Tibial nerve (tissue), 4 donors: ENCODE measurements at places on chromosomes 2 and 18. TPM values are rescaled to one million over a fixed set of nuclear protein-coding genes. Genes with fewer than 3 reads are reported as not detected.

Gene CLEC4F
- total RNA-seq = not detected

Gene IFIH1
- 12.6 TPM for total RNA-seq

Gene EDAR
- not detected for total RNA-seq

Gene PELI1
- 25.1 TPM for total RNA-seq

Gene GALNT3
- 1.0 TPM for total RNA-seq

Gene ITGB6
- not detected for total RNA-seq

DNA sequence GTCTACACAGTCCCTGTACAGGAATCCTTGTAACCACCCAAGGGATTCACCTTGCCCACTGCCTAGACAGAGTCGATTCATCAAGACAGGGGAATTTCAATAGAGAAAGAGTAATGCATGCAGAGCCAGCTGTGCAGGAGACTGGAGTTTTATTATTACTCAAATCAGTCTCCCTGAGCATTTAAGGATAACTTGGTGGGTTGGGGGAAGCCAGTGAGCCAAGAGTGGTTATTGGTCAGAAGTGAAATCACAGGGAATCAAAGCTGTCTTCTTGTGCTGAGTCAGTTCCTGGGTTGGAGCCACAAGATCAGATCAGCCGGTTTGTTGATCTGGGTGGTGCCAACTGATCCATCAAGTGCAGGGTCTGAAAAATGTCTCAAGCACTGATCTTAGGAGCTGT, 17.8 kb upstream of the FAM98A start:
- no peak for DNase-seq

DNA sequence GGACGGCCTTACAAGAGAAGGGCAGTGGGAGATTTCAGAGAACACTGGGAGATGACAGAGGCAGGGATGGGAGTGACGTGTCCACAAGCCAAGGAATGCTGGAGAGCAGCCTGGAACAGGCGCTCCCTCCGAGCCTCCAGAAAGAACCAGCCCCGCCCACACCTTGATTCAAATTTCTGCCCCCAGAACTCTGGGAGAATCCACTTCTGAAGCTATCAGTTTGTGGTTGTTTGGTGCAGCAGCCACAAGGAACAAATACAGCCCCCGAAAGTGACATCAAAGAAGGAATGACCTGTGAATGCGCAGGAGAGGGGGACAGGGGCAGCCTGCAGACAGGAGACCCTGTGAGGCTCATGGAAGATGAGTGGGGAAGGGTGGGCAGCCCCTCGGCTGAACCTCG, 67.3 kb downstream of the TWIST2 start:
- DNase-seq = no peak

GRCh38 chr2:127072396-127072795, 34.6 kb downstream of the BIN1 start:
- no peak for DNase-seq

- no peak for DNase-seq
Observed at GRCh38 chr2:120916446-120916845, 180.8 kb downstream of the GLI2 start.

DNA sequence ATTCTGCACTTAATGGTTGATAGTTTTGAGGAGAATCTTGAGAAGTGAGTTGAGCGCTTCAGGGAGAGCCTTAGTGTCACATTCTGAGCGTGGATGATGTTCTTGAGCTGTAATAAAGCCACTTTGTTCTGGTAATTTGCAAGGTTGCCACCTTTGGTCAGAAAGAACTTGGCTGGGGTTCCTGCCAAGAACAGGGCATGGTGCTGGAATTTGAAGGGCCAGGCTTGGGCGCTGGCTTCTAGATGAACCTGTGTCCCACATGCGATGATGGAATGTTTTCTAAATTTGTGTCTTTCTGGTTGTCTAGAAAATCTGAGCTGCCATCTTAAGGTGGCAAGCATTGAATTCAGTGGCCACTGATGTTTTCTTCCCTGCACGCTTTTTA, 124.1 kb upstream of the EML6 start:
- DNase-seq = no peak

DNA sequence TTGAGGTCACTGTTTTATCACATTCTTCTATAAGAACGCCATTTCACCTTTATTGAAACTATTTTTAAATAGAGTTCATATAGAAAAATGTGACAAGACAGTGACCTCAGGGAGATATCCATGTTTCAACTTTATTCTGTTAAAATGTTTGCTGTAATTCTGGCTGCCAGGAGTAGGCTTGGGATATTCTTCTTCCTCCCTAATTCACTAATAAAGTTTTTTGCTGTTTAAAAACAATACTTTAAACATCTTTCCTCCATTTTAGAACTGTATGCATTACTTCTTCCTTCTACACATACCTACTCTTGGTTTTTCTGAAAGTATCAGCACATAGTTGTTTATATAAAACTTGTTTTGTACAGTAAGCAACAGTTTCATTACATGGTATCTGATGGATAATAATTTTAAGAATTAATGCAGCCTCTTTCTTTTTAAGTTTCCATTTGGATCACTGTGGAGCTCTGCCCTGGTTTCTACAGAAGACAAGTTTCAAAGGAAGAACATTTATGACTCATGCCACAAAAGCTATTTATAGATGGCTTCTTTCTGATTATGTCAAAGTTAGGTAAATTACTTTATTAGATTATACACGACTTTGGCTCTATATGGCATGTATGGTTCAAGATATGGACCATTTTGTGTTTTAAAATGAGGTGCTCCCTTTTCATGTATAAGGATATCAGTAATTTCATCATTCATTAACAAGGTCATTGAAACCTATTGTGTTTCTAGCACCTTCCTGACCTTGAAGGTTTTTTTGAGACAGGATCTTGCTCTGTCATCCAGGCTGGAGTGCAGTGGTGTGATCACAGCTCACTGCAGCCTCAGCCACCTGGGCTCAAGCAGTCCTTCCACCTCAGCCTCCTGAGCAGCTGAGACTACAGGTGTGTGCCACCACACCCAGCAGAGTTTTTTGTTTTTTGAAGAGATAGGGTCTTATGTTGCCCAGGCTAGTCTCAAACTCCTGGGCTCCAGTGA, 7.2 kb downstream of the CPSF3 start:
- no peak for DNase-seq

- no peak for DNase-seq
Observed at GRCh38 chr2:134167015-134167414, 86.9 kb upstream of the MGAT5 start.

GRCh38 chr2:181104512-181105115, 124.2 kb downstream of the UBE2E3 start:
- DNase-seq = peak; percentile 38

DNA sequence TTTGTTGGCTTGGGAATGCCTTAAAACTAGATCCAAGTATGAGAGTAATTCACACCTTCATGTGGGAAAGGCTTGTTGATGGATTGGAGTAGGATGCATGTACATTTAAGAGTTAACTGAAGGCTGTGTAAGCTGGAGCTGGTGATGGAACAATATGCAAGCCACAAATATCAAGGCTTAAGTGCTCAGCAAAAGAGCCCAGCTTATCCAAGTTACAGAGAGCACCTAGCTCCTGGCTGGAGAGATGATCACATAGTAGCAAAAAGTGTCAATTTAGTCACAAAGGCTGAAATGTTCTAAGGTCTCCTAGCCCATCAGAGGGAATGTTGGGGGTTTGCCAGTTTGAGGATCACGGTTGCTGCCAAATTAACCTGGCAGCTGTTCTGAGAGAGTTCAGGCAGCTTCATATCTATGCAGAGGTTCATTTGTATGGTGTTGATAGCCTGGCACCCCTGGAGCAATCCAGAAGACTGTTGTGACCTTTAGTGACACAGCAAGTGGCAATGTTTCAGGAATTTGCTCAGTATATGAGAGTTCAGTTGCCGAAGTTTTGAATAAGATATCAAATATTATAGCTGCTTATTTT, 228.2 kb downstream of the DOK6 start:
- no peak for DNase-seq

DNA sequence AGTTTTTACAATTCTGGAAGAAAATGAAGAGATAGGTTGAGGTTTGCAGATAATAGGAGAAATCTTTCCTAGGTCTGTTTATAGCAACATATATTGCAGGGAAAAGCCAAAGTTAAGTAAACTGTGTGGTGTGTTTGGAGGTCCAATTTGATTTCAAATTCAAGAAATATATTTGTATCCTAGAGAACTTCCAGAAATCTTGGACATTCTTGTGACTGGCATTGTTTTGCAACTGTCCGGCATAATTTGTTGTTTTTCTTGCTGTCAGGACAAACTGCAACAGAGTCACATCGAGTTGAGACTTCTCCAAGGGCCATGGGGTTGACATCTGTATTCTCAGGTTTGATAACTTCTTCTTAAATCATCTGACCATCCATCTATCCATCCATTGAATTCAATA, 170.9 kb upstream of the ZEB2 start:
- DNase-seq = no peak

- DNase-seq = no peak
Observed at GRCh38 chr2:11629215-11629614, 40.8 kb downstream of the NTSR2 start.
